ENCODE measurements at places on chromosomes 5 and 9.

GRCh38 chr9:18159254-18159653, 314.7 kb upstream of the ADAMTSL1 start:
- no peak for DNase-seq

DNA sequence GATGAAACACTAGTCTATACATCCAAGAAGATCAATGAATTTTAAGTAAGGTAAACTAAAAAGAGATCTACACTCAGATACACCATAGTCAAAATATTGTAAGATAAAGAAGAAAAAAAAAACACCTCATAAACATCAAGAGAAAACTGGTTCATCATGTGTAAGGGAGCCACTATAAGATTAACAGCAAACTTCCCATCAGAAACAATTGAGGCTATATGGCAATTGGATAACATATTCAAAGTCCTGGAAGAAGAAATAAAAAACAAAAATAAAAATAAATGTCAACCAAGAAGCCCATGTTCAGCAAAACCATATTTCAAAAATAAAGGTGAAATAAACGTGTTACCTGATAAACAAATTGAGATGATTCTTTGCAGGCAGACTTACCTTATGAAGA, 3.6 kb downstream of the OR13C8 start:
- DNase-seq = no peak

DNA sequence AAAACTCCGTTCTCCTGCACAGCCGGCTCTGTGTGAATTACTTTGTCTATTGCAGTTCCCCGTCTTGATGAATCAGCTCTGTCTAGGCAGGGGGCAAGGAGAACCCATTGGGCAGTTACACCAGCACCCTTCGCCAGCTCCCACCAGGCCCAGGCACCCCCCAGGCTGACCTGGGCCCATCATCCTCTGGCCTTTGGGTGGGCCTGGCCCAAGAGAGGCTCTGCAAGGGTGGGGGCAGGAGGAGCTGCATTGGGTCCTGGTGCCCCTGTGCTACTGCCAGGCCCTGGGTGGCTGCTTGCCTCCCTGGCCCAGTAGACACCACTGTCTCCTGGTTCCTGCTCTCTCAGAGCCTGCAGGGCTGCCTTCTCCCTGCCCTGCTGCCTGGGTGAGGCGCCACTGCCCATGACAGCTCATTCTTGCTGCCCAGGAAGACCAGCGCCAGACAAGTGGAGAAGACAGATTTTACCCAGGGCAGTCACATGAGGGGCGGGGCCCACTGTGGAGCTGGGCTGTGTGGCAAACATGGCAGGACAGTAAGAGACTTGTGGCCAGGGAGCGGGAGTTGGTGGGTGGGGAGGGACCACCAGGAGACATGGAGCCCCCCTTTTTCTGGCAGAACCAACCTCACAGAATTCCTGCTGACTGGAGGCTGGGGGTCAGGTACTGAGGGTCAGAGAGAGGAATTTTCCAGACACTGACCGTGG, 67.2 kb downstream of the MRPL36 start:
- DNase-seq = no peak

- DNase-seq = no peak
Measured at GRCh38 chr5:110377943-110378342, 348.5 kb downstream of the TMEM232 start.

- no peak for DNase-seq
Measured at GRCh38 chr9:38649731-38650363, 29.5 kb upstream of the ANKRD18A start.

GRCh38 chr5:108521841-108522506, 140.1 kb upstream of the FBXL17 start:
- no peak for DNase-seq

GRCh38 chr9:38282756-38283155, 109.7 kb upstream of the ALDH1B1 start:
- no peak for DNase-seq

- DNase-seq = no peak
Measured at GRCh38 chr5:56155992-56156584, 77.0 kb downstream of the ANKRD55 start.

DNA sequence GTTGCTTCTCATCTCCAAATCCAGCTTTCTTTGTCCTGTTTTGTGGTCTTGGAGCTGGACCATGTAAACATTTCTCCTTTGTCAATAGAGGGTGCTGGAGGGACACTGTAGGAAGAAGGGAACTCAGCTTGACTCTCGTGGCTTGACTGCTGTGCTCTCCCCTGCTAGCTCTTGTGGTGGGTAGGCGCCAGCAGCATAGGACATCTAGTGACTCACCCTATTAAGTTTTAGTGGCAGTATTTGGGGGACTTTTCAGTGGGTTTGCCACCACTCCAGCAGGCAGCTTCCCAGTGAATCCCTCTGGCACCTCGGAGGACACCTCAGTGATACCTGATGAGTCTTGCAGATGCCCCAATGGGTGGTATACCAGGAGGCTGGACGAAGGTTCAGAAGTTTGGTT, 97.8 kb downstream of the TSSK1B start:
- no peak for DNase-seq

GRCh38 chr9:38345851-38346755, 46.4 kb upstream of the ALDH1B1 start:
- DNase-seq = no peak

DNA sequence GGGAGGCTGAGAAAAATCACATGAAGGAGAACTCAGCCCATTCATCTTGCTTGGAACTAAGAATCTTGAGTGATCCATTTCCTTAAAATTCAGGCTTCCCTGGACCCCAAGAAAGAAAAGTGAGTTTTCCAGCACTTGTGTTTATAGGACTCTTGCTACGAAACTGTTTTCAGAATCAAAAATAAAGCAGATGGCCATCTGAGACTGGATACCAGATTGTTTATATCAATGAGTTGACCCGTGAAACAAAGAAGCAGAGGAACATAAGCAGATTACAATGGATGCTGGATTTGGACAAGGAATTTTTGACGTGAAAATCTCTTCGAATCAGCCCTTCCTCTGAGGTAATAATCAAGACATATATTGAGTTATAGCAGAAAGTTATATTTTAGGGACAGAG, 223.2 kb downstream of the SYK start:
- no peak for DNase-seq

- DNase-seq = no peak
Measured at GRCh38 chr9:115042781-115043509, 75.0 kb downstream of the TNC start.

DNA sequence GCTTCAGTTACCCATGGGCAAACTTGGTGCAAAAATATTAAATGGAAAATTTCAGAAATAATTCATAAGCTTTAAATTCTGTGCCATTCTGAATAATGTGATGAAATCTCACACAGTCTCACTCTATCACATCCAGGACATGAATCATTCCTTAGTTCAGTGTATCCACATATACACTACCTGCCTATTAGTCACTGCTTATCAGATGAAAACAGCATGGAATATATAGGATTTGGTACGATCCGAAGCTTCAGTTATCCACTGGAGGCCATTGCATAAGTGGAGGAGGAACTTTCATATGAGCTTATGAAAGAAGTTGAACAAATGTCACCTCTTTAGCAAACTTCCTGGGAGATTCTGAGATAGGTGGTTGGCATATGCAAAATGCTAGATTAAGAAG, 64.2 kb downstream of the GAPVD1 start:
- DNase-seq = no peak

DNA sequence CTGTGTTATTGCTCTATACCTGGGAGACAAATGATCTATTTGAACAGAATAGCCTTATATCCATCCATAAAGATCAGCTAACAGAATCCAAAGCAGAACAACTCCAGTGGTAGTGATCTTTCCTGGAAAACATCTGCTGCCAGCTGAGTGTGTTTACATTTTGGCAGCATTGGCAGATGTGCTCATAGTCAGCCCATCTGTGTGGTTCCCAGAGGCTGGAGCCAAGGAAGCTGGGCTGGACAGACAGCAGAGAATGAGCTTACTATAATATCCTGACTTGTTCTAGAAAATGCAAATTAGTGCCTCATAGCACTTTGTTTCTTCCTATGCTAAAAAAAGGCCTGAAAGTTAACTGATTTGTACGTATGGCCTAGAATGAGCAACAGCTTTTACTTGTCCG, 99.7 kb downstream of the ST8SIA4 start:
- no peak for DNase-seq

GRCh38 chr9:130530938-130531337, 48.4 kb upstream of the FUBP3 start:
- no peak for DNase-seq

DNA sequence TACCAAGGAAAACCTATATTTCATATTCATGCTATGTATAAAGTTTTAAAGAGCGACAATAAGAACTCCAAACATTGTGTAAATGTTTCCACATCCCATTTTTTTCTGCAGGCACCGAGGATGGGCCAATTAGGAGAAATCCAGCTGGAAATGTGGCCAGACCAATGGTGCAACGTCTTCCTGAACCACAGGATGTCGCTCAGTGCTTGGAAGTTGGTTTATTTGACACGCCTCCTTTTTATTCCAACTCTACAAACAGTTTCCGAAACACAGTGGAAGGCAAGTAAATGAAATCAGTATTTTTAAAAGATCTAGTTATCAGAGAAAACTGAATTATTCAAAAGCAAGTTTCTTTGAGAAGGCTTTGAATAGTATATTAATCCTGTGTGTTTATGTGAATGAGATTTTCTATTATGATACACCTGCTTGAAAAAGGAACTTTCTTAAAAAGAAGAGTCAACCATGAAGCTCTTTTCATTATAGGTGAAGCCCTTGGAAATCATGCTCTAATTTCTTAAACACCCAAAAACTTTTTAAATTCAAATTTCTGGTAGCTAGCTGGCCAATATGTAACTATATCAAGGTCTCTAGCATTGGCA, 9.1 kb downstream of the TYRP1 start:
- DNase-seq = no peak

GRCh38 chr5:35198075-35198474, 32.2 kb downstream of the PRLR start:
- no peak for DNase-seq

- no peak for DNase-seq
Measured at GRCh38 chr9:136751244-136751643, 2.9 kb upstream of the LCN6 start.

DNA sequence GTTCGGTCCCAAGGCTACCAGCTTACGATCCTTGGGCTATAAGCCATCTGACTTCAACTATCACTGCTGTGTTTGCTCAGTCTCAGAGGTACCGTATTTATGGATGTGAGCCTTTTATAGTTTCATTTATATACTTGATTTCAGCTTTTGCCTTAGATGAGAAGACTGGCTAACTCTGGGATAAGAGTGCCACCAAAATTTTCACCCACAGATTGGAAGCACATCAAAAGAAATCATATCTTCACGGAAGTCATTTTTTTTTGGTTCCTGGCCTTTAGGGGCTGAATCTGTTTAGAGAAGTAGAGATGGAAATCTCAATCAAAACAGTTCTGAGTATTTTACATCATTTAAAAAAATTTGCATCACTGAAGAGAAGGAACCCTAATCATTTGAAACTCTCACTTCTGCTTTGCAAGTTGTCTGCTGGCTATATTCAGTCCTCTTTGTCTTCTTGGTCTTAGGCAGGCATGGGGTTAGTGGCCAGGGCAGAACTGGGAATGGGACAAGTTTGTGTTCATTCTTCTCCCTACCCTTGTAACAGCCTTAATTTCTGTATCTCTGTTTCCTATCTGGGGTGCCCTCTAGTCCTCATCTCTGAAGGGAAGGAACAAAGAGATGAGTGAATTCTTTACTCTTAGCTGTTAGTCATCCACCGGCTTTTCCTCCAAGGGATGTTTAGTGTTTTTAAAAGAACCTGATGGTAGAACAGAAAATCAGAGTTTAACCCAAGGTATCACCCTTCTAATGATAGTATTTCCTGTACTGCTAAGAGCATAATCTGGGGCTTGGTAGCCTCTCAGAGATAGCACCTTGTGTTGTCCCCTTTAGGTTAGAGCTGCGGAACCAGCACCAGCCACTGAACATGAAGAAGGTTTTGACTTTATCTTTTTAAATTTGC, 14.1 kb upstream of the TNFAIP8 start:
- DNase-seq = no peak

- DNase-seq = no peak
Measured at GRCh38 chr5:45385321-45386058, 310.7 kb downstream of the HCN1 start.

DNA sequence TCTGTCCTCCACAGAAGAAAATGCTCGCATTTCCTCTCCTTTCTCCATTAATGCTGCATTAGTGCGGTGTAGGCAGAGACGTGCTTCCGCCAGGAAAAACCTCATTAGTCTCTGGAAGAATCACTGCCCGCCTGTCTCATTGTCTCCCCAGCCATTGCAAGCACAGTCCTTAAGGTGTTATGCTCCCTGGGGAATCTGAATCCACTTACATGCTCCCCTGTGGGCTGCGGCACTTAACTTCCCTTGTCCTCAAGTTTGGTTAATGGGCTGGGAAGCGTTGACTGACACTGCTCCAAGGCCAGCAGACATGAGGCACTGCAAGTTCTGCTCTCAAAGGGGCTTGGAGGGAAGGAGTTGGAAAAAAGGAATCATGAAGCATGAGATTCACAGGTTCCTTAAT, 41.6 kb downstream of the TARS1 start:
- DNase-seq = no peak

- no peak for DNase-seq
Measured at GRCh38 chr9:13082796-13083195, 196.7 kb downstream of the MPDZ start.

- no peak for DNase-seq
Measured at GRCh38 chr9:117125531-117125930, 289.3 kb downstream of the ASTN2 start.

- no peak for DNase-seq
Measured at GRCh38 chr9:109458453-109459211, 39.5 kb downstream of the PTPN3 start.

DNA sequence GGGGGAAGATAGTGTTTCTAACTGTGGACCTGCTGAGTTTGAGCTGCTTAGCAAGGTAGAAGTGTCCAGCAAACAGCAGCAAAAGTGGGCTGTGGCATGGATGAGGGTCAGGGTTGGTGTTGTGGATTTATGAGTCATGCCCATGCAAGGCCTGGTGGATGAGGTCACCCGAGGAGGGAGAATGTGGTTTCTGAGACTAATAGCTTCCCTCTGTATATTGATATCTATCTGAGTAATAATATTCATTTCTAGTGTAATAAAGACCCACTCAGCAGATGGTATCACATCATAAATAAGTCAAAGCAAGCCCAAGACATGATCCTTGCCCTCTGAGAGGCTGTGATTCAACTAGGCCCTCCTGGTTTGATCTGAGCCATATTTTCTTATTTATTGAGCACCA, 597.8 kb upstream of the CLINT1 start:
- DNase-seq = no peak

GRCh38 chr5:170749911-170750431, 33.6 kb upstream of the GABRP start:
- DNase-seq = no peak

- DNase-seq = no peak
Measured at GRCh38 chr5:83246071-83246470, 168.7 kb downstream of the XRCC4 start.

GRCh38 chr5:80198399-80198798, 57.4 kb downstream of the SERINC5 start:
- DNase-seq = no peak
